ENCODE measurements at places on chromosomes 3 and 15. TPM values are rescaled to one million over a fixed set of nuclear protein-coding genes. Genes with fewer than 3 reads are reported as not detected.

DNA sequence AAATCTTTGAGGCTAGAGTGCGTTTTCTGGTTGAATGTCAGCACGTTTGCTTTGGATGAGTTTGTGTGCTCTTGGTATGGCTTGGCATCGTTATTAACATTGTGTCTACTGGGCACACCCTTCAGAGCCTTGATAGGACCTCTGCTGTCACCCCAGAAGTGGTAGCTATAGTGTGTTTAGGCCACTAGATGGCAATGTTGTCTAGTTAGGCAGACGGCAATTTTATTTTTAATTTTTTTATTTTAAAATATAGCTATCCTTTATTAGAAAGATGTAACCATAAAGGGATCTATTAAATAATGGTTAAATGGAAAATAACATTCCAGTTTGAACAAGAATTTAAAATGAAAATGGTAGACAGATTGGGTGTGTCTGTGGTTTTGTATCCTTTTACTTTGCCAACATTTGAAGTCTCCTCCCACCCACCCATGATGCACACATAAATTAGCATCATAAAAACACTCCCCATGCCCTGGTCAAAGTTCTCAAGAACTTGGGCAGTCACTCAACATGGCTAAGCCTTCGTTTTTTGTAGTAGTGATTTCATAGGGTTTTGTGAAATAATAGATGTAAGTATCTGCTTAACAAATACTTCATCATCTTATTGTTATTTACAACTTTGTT lies 200.7 kb downstream of the KCNH8 start:
- peak; percentile 8 for DNase-seq

Gene KCNH8
- 0.21 TPM for total RNA-seq

DNA sequence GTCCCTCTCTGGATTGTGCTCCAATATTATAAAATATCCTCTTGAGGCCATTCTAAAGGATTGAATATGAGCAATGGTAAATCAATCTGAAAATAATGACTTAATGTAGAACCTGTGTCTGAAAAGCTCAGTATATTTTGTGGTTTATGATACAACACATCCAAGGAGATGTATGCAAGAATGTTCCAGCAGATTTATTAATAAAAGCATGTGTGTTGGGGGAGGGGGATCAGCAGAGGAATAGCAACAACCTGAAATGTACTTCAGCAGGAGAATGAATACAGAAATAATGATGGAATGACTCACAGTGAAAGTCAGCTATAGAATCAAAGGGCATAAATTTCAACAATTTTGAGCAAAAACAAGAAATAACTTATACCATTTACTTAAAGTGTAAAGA lies 56.7 kb upstream of the NUDT16 start:
- DNase-seq: no peak

DNA sequence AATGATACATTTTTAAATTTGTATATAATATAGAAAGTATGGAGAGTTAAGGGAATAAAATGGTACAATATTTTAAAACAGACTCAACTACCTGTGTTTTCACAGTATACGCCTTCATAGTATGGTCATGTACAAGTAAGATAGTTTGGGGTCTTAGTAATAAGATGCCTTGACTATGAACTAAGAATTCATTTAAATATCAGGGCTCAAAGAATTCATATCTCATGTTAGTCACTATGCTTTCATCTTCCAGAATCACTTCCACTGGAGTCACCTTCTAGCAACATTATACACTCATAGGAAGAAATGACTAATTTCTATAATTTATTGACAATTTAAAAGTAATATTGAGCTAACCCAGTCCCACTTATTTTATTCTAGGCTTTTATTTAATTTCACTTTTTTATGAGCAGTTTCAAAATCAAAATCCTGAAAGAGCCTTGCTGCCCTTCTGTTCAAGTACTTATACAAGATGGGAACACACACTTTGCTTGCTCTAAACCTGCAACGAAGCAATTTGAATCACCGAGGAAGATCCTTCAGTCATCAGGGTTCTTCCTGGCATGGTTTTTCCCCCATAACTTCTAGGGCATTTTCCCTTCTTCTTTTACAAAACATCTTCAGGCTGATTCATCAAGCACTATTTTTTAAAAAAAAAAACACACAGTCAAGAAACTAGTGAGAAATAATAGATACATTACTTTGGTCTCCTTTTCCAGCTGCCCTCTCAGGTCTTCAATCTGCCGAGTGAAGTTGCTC lies 94.1 kb downstream of the MYH15 start:
- DNase-seq: no peak

Gene SLC28A1
- total RNA-seq: not detected

Gene GPR160
- 1.3 TPM for total RNA-seq

GRCh38 chr3:177981576-177981975 lies 554.7 kb upstream of the KCNMB2 start:
- no peak for DNase-seq
